ENCODE measurements at places on chromosomes 5 and 9.

DNA sequence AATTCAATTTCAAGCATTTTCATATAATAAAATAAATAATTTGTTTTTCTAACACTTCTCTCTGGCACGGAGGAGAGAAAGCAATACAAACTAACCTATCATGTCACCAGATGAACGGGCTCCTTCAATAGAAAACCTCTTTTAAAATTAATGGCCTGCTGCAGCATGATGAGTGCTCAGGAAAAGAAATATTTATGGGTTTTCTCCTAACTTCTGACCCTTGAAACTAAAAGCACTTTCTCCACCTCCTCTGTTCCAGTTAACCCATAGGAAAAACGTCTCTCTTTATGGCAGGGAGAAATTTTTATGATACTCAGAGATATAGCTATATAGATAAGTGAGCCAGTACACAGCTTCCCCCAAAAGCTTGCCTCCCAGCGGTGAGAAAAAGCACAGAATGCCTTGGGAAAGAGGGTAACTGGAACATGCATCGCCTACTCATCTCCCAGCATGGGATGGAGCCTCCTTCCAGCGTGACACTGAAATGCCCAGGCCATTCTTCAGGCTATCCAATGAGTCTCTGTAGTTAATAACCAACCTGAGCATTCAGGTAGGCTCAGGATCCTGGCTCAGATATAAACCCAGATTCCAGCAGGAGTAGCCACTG is 963.0 kb upstream of the DMAC1 start:
- peak; percentile 15 for DNase-seq

GRCh38 chr9:136309101-136309801 is 5.4 kb upstream of the CCDC187 start:
- no peak for DNase-seq

DNA sequence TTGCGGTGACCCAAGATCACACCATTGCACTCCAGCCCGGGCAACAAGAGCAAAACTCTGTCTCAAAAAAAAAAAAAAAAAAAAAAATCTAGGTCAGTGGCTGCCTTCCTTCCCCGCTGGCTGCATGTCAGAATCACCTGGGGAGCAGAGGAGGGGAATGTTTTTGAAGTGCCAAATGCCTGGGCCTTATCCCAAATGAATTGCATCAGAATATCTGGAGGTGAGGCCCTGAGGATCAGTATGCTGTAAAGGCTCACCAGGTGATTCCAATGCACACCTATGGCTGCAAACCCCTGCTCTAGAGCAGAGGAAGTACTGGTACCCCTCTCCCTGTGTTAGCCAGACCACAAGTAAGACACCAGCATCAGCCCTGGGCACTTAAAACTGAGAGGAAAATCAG is 44.7 kb upstream of the GABRP start:
- peak; percentile 50 for DNase-seq

DNA sequence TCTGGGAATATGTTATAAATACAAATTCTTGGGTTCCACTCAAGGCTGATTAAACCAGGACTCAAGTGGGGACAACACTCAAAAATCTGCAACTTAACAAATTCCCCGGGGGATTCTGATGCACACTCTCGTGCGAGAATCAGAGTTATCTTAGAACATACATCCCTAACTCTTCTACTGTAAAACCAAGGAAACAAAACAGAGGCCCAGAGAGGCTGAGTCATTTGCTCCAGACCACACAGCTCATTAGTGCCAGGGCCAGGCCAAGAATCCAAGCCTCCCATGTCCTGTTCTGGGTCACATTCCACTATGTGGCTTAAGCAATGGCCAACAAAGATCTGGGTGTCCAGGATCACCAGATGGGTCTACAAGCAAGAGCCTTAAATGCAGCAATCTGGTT is 166.0 kb downstream of the ADAMTS12 start:
- DNase-seq, result no peak

DNA sequence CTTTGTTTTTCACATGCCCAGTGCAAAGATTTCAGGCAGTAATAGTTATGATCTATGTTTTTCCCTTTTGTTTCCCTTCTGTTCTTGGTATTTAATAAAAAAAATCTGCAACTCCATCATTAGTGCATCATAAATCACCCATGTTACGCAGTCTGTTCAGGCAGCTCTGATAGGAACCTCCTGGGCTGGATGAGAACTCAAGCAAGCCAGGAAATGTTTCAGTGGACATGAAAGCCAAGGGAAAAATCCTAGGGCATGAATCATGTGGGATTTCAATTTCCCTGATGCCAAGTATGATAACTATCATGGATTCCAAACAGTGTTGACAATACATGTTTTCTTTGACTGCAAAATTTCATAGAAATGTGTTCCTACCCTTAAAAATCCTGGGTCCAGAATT is 119.7 kb upstream of the TARS1 start:
- DNase-seq, result no peak

GRCh38 chr9:19127871-19128500 is 694 bp upstream of the PLIN2 start:
- no peak for DNase-seq

DNA sequence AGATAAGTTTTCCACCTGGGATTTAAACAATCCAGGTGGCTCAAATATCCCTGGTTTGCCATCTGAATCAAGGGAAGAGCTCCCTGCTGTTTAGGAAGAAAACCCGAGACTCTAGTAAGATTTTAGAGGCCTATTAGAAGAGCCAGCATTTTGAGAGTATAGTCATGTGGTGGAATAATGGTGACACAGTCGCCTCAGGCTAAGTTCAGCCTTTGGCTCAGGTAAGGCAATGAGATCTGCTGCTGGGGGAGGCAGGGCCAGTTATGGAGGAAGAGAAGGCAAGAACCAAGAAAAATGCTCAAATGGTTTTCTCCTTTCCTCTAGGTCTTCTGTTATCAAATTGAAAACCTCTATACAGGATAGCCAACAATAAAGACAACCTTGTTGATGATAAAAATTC is 16.2 kb downstream of the RAD1 start:
- no peak for DNase-seq

GRCh38 chr9:129319938-129320481 is 141.9 kb upstream of the IER5L start:
- DNase-seq, result no peak

DNA sequence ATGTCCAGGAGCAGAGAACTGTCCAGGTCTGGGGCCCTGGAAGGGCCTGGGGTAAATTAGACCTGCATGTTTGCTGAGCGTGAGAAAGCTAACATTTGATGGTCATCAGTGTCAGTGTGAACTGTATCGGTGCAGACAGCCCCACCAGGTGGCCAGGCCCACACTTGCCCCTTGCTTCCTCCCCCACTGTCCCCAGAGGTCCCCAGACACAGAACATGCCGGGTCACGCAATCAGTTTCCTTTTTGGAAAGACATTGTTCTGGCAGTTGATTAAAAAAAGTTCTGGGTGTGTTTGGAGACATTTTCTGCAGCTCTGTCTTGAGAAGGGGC is 1.5 kb downstream of the NKD2 start:
- no peak for DNase-seq

DNA sequence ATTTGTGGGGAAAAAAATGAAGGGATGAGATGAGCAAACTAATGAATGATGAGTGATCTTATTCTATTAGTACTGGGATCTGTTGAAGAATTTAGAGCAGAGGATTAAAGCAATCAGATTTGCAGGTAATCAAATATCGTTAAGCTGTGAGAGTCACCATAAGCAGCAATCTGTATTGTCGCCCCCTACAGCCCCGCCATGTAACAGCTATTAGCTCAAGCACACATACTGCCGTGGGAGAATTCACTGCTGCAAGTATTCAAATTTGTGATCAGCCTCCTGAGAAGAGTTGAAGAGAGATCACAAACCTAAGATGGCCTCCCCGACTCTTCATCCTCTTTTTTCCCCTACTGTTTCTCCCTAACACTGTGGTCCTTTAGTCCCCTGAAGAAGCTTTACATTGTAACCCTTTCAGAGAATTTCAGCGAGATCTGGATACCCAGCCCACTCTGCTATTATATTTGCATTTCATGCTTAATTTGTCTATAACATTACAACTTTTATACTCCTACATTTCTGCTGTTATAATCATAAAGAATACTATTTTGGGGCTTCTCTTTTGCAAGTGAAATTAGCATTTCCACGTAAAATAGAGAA is 28.5 kb upstream of the PHF24 start:
- DNase-seq, result peak; percentile 59

DNA sequence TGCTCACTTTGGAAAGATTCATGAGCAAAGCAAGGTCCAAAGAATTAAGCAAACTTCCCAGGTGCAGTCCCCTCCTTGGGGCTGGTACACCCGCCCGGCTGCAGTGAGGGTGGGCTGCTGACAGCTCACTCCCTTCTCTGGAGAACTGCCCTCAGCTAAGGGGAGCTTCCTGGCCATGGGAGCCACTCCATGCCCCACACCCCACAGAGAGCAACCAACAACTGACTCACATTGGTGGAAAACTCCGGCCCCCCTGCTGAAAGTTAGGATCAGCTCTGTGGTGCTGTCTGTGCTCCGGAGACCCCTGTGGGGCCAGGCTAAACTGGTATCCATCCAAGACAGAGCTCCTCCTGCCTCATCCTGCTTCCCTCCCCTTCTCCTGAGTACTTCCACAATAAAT is 223.0 kb downstream of the GABBR2 start:
- DNase-seq, result no peak

- no peak for DNase-seq
Measured at GRCh38 chr9:32725066-32725860, 58.1 kb upstream of the TMEM215 start.

GRCh38 chr9:72635197-72635596 is 113.8 kb downstream of the TMC1 start:
- DNase-seq, result peak; percentile 48

GRCh38 chr9:83622433-83622938 is 457 bp upstream of the IDNK start:
- peak; percentile 71 for DNase-seq

DNA sequence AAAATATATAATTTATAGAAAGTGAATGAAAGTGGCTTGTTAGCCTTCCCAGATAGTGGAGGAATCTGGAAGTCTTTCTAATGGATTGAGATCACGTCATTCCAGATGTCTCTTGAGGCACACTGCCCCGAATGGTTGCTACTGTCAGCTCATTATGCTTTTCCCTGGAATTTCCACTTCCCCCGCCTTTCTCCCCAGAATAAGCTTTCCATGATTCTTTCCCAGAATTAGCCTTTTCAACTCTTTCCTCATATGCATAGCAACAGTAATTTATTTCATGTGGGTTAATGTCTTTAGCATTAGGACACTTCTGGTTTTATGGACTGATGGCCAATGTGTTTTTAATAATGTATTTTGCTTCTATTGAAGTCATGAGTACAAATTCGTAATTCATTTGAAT is 81.5 kb downstream of the PALM2AKAP2 start:
- DNase-seq, result no peak

DNA sequence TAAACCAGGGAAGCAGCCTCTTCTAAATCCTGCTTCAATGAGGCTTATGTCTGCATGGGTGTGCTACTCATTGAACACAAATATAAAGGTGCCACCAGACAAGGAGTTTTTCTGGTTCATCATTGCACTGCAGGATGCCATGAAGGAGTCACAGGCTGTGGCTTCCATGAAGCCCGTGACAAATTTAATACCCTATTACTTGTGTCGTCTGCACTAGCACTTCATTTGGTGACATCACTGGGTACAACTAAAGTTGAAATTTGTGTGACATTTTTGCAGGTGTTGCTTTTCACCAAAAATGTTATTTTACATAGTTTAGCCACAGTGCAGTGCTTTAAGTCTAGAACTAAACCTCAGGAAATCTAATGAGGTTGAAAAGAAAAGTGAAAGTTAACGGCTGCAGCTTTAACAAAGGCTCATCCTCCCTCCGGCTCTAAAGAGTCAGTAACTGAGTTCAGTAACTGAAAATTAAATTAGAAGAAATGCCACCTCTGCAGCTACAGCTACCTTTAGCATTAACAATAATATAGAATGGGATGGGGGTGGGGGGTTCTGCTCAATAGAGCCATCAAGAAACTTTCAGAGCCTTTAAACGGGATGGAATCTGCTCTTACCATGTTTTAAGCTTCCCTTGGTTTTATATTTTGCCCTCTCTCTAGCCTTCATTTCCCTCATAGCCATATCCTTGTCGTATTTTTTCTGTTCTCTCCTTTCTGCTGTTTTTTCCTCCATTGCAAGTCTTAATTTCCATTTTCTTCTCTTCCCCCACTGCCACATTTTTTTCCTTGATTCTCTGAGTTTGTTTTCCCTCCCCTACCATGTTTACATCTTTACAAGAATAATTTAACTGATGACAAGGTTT is 233.8 kb upstream of the TMEM161B start:
- no peak for DNase-seq

DNA sequence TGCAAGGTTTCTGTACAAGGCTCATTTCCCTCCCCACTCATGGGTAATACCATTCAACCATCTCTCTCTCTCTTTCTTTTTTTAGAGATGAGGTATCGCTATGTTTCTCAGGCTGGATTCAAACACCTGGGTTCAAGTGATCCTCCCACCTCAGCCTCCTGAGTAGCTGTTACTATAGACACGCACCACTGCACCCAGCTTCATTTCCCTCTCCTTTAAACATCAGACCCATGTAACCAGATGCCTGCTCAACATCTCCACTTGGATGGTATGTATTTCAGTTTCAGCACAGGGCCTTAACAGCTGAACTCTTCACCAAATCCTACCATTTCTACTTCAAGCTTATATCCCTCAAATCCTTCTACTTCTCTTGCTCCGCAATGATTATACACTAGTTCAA is 117.4 kb downstream of the SSBP2 start:
- no peak for DNase-seq

DNA sequence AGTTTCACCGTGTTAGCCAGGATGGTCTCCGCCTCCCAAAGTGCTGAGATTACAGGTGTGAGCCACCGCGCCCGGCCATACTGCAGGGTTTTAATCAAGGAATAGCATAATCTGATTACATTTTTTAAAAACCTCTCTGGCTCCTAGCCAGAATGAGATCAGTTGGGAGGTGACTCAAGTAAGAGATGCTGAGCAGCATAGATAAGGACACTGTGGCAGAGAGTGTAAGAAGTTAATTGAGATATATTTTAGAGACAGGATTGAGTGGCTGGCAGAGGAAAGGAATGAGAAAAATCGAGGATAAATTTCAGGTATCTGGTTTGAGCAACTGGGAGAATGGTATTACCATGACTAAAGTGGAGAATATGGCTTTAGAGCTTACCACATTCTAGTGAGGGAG is 7.3 kb upstream of the RIGI start:
- DNase-seq, result no peak

GRCh38 chr5:132070460-132071337 is 2.9 kb upstream of the CSF2 start:
- no peak for DNase-seq

DNA sequence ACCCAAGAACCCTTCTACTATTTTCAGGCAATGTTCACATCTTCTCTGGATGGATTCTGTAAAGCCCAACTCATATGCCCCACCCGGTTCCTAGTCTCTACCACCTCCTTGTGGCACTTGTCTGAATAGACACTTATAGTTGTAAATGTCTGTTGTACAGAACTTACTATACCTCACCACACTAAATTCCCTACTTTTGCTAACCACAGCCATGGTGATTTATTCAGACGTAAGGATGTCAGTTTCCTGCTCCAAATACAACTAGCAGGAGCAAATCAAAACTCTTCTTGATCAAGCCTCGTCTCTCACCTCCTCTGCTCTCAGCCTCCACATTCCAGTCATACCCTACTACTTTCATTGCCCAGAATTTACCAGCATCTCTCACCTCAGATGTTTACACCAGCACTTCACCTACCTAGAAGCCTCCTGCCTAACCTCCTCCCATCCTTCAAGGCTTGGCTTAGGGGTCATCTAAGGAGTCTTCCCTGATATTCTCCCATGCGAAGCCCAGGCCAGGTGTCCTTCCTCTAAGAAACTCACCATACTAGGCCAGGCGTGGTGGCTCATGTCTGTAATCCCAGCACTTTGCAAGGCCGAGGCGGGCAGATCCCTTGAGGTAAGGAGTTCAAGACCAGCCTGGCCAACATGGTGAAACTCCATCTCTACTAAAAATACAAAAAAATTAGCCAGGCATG is 75.5 kb downstream of the MAPKAP1 start:
- peak; percentile 46 for DNase-seq
